Stimulated activated CD4-positive, alpha-beta T cell treated with anti-CD3 and anti-CD28 coated beads, TNF-alpha, amount 100 ng/mL, for 1 hour (primary cell): ENCODE measurements at places on chromosomes 4 and X.
A peak's percentile ranks its signal among the peaks of the same experiment; 100 is the strongest.

- no peak for DNase-seq
These were observed 13.5 kb downstream of the PRKX start for GRCh38 chrX:3699821-3700381.

DNA sequence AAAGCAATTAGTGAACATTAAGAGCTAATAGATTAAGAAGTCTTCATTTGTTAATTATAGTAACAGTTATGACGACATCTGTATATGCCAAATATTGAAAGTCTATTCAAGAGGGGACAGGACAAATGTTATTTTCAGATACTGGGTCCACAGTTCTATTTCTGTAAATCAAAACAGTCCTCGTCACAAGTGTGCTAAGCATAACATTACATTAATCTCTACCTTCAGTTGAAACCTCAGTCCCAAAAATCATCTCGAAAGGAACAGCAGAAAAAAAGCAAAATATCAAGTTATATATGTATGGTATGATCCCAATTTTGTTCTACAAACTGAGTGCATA, 70.3 kb downstream of the APBB2 start:
- no peak for DNase-seq

- no peak for DNase-seq
These were observed 12.3 kb upstream of the SYTL5 start for GRCh38 chrX:37993837-37994619.

GRCh38 chr4:145176641-145177432, 3.6 kb downstream of the OTUD4 start:
- no peak for DNase-seq

DNA sequence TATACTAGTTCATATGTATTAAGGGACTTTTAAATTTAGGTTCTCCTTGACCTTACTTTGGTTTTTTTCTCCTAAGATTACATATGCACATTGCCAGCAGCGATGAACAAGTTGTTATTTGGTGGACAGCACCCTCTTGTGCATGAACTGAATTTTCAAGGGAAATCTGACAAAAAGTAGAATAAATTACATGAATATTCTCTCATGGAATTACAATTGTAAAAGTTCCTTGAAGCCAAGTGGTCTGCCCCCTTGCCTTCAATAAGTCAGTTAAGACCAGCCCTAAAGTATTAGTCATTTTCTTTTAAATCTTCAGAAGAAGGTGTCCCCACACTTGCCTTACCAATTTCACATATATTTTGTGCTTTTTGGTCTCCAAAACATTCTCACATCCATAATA, 30.7 kb upstream of the SMARCA5 start:
- DNase-seq, result no peak

- peak; percentile 52 for DNase-seq
These were observed 96.7 kb downstream of the ITM2A start for GRCh38 chrX:79270401-79270800.

- DNase-seq, result no peak
These were observed 1.1 kb upstream of the NLGN3 start for GRCh38 chrX:71143508-71143907.

DNA sequence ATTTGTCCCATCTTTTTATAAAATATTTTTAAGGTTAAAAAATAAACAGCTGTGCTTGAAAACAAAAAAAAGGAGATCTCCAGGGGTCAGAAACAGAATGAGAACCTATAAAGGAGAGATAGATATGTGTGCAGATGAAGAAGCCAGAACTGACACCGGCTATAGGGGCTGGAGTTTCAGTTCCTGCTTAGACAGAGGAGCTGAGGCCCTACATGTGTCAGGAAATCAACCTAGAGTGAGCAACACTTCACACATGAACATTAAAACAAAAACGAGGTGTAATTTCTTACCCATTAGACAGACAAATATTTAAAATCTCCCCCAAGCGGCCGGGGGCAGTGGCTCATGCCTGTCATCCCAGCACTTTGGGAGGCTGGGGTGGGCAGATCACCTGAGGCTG, 17.8 kb upstream of the HUWE1 start:
- DNase-seq, result no peak

DNA sequence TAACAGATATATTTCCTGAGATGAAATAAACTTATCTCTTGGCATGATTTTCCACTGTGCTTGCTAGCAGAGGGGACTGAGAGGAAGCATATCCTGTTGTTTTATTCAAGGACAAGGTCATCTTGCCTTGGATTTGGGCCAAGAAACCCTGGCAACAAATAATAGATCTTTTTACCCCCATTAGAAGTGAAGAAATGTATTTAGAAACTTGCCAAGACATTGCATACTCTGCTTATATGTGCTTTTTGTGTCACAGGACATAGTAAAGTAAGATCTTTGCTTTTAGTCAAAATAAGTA, 170.2 kb downstream of the RAPGEF2 start:
- DNase-seq, result no peak

- DNase-seq, result no peak
These were observed 186.5 kb downstream of the MSL3 start for GRCh38 chrX:11944501-11944900.

DNA sequence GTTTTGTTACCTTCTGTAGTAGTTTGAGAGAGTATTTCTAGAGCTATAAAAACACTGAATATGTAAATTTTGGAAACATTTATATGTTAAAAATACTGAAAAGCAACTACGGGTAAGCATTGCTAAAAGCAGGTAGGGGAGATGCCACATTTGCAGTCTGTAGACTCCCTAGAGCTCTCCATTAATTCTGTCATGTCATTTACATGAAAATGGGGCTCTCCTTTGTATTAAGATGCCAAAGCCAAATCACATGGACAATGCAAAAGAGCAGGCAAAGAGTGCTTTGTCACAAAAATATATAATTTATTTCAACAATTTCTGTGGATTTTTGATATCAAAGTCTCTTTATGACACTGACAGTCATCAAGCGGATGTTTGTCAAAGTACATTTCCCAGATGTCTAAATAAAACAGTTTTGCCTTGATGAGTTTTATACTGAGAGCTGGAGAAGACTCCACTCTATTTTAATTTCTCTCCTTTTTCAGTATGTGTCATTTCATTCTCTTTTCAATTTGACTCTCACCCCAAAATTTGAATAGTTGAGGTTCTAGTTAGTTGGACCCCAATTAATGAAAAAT, 51.8 kb downstream of the LDB2 start:
- DNase-seq, result no peak

DNA sequence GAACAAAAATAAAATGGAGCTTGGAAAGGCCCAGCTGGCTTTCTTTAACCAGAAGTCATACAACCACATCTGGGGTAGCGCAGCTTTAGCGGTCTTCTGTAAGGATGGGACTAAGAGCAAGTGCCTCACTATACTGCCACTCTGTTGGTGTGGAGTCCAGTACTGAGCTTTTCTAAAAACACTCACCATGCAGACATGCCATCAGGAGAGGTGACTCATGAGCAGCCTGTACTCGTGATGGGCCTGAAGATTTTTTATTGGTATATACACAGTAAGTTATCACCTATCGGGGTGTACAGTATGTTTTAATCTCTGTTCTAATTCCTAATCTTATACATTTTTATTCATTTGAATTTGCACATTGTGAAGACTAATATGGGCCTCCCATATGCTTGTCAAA, 9.6 kb downstream of the PPP3CA start:
- DNase-seq, result no peak

DNA sequence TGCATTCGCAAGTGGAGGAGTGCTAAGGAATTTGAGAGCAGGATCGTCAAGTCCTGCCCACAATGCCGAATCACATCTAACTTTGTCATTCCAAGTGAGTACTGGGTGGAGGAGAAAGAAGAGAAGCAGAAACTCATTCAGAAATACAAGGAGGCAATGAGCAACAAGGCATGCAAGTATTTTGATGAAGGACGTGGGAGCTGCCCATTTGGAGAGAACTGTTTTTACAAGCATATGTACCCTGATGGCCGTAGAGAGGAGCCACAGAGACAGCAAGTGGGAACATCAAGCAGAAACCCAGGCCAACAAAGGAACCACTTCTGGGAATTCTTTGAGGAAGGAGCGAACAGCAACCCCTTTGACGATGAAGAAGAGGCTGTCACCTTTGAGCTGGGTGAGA, 100.2 kb upstream of the MED14 start:
- no peak for DNase-seq

GRCh38 chr4:150973626-150974251, 41.3 kb downstream of the LRBA start:
- DNase-seq, result no peak

GRCh38 chr4:47315346-47315745, 148.2 kb downstream of the COMMD8 start:
- DNase-seq, result no peak

DNA sequence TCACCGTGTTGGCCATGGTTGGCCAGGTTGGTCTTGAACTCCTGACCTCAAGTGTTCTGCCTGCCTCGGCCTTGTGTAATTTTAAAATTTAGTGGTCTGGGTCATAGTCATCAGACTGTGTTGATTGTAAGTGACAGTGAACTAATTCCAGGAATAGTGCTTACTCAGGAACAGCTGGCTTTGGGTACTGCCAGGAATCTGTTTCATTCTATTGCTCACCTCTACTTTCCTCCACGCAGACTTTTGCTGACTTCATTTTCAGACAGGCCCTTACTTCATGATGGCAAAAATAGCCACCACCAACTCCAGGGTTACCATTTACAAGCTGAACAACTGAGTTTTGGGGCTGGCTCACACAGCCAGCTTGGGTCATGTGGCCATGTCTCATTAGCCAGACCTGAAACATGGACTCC, 54.6 kb downstream of the FNIP2 start:
- DNase-seq, result no peak

DNA sequence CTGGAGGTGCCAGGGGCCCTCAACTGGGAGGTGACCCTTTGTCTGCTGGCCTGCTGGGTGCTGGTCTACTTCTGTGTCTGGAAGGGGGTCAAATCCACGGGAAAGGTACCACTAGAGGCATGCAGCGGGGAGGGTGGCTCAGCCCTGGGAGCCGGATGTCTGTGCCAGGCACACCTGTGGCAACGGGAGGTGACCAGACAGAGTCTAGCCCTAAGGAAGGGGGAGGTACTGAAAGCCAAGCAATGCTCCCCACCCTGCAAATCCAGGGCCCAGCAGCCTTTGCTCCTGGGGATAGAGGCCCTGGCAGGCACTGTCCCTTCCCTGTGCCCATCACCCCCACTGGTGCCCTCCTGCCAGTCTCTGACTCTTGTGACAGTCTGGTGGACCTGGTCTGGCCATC, 4.3 kb downstream of the SLC6A8 start:
- no peak for DNase-seq

- no peak for DNase-seq
These were observed 20.2 kb upstream of the UCHL1 start for GRCh38 chr4:41236508-41236907.

DNA sequence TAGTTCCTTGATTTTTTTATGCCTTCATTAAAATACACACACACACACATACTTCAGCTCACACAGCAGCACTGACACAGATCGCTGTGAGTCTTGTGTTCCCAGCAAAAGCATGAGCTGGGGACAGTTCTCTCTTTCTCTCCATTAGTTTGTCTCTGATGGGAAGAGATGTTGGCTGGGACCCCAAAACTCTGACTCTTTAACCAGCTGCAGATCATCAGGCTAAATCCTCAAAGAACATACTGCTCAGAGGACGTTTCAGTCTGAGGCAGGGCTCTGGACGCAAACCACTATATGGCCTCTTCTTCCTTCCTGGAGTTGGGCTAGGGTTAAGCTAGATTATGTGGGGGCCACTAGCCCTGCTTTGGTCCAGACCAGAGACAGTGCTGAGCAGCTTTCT, 109.6 kb downstream of the NHSL2 start:
- no peak for DNase-seq

DNA sequence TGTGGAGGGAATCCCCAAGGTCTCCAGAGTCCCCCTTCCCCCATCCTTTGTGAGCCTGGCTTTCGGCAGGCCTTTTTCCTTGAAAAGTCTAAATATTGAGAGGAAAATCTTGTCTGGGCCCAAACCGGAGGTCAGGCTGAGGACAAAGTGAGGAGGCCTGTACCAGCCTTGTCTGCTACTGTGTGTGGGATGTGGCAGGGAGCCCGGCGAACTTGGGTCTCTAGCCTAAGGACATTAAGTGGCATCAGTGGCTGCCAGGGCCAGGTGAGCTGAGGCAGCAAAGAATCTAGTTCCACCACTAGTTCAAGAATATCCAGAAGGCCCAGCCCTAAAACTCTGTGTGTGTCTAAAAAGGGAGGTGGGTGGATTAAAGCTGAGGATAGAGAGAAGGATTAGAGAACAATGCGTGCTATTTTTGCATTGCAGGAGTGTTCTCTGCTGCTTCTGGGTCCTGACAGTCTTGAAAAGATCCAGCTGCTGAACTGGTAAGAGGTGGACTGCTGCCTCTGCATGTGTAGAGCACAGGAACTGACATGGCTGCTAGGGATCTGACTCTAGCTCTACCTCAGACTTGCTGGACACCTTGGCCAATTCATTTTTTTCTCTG, 1.2 kb upstream of the AMER1 start:
- no peak for DNase-seq

- no peak for DNase-seq
These were observed 1049.0 kb upstream of the GRIA3 start for GRCh38 chrX:122135070-122135469.

DNA sequence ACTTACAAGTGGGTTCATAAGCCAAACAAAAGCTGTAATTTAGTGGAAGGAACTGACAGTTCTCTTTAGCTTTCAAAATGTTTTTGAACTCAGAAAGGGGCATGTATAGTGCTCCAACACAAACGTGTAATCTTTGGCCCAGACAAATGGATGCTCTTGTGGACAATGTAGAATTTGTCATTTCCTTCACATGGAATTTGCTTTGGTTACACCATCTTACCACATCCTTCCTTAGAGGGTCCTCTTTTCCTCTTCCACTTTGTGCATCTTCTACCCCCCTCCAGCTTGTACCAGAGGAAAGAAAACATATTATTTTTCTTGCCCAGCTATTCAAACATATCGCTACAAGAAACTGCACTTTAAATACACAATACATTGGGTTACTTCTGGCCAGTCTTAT, 42.4 kb downstream of the MEPE start:
- DNase-seq, result no peak

DNA sequence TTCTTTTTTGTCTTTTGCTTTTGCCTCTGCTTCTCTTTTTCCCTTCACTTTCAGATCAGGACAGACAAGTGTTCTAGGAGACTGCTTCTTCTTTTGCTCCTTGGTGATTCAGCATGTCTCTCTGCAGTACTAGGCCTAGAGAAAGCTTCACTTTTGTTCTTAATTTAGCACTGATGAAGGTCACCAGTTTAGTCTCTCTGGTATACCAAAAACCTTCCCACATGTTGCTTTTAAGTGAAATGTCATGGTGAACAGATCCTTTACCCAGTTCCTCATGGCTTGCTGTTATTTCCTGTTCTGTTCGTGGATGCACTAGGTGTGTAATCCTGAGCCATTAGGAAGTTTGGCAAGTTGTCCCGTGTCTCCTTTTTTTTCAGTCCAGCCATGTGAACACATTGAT, 53.3 kb downstream of the NBDY start:
- DNase-seq, result no peak

- DNase-seq, result no peak
These were observed 15.7 kb downstream of the AASDH start for GRCh38 chr4:56371426-56372220.

- DNase-seq, result no peak
These were observed 477 bp downstream of the PSAPL1 start for GRCh38 chr4:7434141-7434765.

- peak; percentile 24 for DNase-seq
These were observed 1.6 kb downstream of the KDM6A start for GRCh38 chrX:44874420-44875184.
